Left kidney (tissue), 8 donors: ENCODE measurements at places on chromosomes 12 and 14. TPM values are rescaled to one million over a fixed set of nuclear protein-coding genes. Genes with fewer than 3 reads are reported as not detected.

- DNase-seq: no peak
Observed at GRCh38 chr12:90253674-90254181, 545.1 kb upstream of the ATP2B1 start.

DNA sequence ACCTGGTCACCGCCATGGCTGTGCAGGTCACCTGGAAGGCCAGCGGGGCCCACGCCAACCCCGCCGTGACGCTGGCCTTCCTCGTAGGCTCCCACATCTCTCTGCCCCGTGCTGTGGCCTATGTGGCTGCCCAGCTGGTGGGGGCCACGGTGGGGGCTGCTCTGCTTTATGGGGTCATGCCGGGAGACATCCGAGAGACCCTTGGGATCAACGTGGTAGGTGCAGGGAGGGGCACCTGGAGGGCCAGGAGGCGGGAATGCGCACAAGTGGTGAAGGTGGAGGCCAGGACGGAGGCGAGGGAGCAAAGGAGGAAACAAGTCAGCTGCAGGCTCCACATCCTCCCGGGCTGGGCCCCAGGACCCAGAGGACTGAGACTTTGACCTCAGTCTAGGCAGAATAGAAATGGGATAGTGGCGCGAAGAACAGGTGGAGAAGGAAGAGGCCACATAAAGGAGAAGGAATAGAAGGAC, 649 bp downstream of the AQP6 start:
- no peak for DNase-seq

DNA sequence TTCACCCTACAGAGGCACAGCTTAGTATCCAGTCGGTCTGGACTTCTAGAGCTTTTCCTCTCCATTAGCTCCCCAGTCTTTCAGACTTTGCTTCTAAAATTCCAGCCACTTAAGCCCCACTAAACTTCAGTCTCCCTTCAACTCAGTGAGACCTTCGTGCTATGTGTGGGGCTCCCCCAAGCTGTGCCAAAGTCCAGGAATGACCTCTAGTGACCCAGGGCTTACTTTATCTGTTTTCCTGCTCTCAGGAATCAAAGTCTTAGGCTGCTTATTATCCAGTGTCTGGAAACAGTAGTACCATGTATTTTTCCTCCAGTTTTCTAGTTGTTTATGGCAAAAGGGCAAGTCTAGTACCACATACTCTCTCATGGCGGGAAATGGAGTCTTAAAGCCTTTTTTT, 77.8 kb downstream of the IFT43 start:
- DNase-seq: no peak

DNA sequence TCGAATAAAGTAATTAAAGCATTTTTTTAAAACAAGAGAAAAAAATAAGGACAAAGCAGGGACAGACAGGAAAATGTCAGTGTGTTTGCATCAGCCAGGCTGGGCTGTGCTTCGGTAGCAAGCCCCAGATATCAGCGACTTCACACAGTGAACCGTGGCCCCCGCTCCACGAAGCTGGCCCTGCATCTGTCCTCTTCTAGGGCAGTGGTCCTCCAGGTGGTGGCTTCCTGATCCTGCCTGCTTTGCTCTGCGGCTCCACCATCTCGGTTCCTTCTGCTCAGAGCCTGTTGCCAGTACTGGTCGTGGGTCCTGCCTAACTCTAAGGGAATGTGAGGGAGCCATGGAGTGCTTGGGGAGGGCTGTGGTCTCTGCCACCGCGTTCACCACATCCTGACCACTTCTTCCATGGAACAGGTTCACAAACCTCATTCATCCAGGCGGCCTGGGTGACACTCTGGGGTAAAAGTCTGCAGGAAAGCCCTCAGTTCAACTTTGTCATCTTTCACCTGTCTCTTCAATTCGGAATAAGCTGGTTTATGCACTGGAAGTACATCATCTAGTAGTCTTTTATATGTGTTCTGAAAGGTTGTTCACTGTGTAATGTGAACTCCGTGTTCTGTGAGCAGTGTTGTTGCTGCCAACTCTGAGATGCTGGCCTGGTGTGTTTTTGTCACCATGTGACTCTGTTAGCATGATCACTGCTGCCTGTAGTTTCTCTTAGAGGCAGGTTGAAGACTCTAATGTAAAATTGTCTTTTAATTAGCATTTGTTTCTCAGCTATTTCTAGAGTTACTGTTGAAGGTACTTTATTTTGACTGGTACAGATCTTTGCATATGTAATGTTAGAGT, 47.9 kb downstream of the ANKRD9 start:
- DNase-seq: no peak

GRCh38 chr12:57604454-57604991, at the start of gene DTX3:
Gene DTX3 (plus strand): TSS chr12:57604824. CDS start chr12:57606518, 1,694 bp downstream.
- no peak for DNase-seq

TMEM117 gene
- 14.0 TPM for polyA plus RNA-seq

KLRB1 gene
- polyA plus RNA-seq: 8.1 TPM

CD163L1 gene
- polyA plus RNA-seq: 2.2 TPM

CEBPE gene
- 0.08 TPM for polyA plus RNA-seq

GLIPR1L1 gene
- 0.43 TPM for polyA plus RNA-seq

MMP14 gene
- 125 TPM for polyA plus RNA-seq

SRSF9 gene
- polyA plus RNA-seq: 222 TPM
